Stimulated activated CD4-positive, alpha-beta T cell treated with anti-CD3 and anti-CD28 coated beads, Interleukin-4, amount 100 ng/mL, for 1 hour (primary cell): ENCODE measurements at places on chromosomes 6 and 20.
A peak's percentile ranks its signal among the peaks of the same experiment; 100 is the strongest.

DNA sequence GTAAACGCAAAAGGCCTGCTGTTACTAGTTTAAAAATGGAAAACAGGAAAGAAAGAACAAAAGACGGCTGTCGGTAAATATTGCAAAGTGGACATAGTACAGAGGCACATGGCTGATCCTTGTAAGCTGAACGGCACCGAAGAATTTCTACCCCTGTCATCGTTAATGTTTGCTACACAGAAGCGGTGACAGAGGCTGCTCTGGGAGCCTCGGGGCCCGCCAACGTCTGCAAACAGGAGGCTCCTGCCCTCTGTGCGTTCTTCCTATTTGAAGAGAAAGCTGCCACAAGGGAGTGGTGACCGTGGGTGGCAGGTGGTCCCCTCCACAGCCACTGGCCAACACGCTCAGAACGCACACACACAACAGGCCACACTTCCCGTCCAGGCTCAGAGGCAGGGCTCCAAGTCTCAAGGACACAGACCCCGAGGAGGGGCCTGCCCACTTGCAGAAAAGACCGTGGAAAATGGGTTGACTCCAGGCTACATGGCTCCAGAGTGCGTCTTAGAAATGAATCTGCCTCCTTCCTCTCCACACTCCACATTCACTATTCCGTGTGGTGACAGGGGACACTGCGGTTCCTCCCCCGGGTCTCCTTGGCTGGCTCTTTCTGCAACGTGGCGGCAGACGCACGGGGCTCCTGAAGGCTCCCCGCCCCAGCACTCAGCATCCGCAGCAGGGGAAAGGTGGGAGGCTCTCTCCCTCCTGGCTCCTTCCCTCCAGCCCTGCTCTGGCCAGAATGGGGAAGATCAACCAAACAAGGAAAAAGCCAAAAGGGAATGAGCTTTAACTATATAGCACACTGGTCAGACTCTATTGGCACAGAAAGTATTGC is 64.5 kb downstream of the GMPR start:
- DNase-seq, result no peak

DNA sequence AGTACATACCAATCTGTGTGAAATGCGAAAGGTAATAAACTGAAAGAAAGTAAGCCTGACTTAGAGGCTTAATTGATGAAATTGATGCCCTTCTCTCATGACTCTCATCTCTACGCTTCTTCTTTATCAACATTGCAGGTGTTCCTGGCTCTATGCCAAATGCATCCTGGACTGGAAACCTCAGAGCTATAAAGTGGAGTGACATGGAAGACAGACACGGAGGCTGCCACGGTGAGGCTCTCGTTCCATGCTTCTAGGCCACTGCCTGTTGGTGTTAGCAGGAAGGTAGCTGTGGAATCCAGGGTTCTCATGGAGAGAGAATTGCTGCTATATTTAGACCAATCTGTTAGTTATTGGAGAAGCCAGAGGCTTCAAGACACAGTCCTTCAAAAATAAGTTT is 73.2 kb downstream of the C6orf52 start:
- no peak for DNase-seq

- no peak for DNase-seq
Observed at GRCh38 chr20:59247731-59248684, 52.4 kb upstream of the EDN3 start.

- DNase-seq, result no peak
Observed at GRCh38 chr6:44386929-44387345, 569 bp upstream of the CDC5L start.

- no peak for DNase-seq
Observed at GRCh38 chr6:153215242-153215641, 84.2 kb upstream of the RGS17 start.

GRCh38 chr6:166477647-166478365 is 95.1 kb upstream of the MPC1 start:
- no peak for DNase-seq

DNA sequence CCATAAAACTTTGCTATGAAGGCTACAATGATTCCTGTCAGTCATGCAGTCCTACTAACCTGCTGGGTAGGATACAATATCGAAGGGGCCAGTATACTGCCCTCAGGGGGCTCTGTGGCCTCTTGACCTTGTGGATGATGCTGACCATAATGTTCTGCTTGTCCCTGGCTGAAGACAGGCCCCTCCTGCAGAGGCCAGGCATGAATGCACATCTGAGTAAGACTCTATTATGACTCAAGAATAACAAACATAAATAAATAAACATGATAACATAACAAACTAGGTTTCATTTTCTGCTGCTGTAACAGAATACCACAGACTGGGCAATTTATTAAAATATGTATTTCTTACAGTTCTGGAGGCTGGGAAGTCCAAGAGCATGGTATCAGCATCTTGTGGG is 44.0 kb upstream of the POU5F1 start:
- DNase-seq, result no peak

GRCh38 chr20:54227241-54227640 is 19.4 kb downstream of the PFDN4 start:
- DNase-seq, result no peak

DNA sequence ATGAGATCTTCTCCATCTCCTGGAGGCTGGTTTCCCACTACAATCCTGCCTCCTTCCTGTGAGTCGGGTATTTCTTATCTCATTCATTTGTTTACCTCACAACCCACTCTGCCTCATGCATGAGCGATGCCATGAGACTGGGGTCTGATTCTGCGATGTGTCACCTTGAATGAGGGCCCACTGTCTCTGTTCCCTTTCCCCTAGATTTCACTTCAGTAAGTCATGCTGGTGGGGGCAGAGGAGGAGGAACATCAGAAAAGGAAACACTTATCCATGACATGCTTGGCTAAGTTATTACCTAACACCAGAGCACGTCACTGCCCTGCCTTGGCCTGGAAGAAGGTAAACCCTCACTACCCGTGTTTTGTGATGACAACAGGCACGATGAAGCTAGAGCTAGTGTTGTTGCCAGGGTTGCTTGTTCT is 337.4 kb upstream of the PRDM1 start:
- no peak for DNase-seq

- DNase-seq, result peak; percentile 43
Observed at GRCh38 chr6:159969204-159969912, 476 bp downstream of the IGF2R start.

DNA sequence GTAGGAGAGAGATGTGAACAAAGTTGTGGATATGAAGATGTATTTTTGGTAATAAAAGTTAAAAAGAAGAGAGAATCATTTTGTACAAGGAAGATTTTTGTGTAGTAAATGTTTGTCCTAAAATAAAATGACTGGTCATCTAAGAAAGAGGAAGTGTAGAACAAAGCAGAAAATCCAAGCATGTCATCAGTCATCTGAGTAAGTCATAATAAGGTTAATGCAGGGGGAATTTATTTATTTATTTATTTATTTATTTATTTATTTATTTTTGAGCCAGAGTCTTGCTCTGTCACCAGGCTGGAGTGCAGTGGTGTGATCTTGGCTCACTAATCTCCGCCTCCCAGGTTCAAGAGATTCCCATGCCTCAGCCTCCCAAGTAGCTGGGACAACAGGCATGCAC is 15.7 kb upstream of the CGA start:
- no peak for DNase-seq

DNA sequence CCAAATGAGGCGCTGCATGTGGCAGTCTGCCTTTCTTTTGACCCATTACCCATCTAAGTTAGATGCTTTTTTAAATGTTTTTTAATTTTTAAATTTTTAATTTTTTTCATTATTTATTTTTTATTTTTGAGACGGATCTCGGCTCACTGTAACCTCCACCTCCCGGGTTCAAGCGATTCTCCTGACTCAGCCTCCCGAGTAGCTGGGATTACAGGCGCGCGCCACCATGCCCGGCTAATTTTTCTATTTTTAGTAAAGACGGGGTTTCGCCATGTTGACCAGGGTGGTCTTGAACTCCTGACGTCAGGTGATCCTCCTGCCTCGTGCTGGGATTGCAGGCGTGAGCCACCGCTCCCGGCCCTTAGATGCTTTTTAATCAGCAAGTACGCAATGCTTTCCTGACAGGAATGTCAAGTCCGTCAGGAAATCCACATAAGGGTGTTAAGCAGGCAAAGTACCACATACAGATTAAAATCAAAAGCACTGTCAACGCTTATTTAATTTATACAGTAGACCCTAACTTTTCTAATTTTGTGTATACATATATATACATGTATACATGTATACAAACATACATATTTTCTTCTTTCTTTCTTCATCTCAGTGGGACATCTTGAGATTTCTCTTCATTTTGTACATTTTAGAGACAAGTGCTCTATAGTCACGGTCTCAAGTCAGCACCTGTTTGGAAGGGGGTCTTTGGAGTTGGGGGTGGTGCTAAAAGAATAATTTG is 995 bp upstream of the GSTA4 start:
- peak; percentile 22 for DNase-seq

DNA sequence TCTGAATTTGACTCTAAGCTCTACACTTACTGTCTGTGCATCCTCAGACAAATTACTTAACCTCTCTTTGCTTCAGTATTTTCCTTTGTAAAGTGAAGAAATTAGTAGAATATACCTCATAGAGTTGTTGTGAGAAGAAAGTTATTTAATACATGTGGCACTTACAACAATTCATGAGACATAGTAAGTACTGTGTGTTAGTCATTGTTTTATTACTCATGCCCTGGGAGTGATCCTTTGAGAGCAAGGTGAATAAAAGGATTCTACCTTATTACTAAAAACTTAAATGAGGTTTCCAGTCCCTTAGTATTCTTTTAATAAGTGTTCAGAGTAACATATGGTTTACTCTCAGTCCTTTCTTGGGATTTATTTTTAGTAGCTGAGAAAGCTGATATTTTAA is 233.6 kb upstream of the MAP3K7 start:
- no peak for DNase-seq

DNA sequence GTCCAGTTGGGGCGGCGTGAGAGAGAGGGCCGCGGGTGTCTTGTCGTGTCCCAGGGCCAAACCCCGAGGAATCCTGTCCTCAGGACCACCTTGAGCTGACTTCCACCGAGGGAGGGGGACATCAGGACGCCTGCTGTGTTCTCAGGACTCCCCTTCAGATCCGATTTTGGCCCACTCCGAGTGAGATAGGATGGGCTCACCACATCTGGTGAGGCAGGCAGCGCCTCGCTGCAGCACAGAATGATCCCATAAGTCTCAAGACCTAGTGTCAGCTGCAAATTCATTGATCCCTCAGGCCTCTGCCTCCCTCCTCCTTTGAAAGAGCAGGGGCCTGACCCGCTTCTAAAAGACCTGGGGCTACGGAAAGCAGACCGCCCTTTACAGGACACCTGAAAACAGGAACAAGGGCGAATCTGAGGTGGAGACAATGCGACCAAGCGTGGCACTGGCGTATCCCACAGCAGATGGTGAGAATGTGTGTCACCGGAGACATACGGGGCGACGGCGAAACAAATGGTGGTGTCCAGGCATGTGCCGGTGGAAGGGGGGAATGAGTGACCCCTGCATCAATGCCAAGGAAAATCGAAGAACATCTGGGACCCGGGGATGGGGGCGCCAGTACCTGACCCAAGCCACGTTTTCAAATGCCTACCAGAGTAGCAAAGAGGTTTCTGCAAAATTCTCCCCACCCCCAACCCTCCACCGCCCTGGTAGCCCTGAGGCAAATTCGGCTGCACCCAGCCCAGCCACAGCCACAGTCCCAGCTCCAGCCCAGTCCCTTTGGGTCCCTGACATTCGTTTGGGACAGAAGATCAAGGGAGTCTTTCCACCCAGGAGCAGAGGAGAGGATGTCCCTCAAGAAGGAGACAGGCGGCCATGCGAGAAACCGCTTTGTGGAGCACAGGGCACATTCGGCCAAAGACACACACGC is 162.1 kb upstream of the ZNF337 start:
- DNase-seq, result no peak
